ENCODE measurements at places on chromosomes 1 and 21.

DNA sequence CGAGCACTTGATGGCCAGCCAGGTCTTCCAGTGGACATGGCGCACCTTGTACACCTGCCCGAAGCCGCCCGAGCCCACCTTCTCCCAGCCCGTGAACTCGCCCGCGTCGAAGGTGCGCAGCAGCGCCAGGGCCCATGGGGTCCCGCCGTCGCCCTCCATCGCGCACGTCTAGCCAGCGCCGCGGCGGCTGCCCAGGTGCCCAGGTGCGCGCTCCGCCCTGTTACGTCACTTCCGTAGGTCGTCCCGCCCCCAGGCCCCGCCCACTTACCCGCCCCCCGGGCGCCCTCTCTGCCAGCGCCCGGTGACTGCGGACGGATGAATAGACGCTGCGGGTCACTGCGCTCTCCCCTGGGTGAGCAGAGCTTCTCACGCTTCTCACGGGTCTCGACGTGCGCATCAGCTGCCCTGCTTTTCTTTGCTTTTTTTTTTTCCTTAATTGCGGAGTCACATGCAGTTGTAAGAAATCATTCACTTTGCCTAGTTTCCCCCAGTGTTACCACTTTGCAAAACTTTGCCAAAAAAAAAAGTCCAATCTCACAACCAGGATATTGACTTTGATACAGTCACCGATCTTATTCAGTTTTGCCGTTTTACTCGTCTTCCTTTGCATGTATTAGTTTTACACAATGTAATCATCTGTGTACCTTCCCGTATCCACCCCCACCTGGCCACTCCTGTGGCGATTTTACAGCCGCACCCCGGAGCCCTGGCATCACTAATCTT, at the start of gene RIPK4:
RIPK4 (minus strand) TSS at position 170 of the 723 bp plus-strand sequence; CDS start at position 159, 11 bp downstream.
- DNase-seq = no peak

DNA sequence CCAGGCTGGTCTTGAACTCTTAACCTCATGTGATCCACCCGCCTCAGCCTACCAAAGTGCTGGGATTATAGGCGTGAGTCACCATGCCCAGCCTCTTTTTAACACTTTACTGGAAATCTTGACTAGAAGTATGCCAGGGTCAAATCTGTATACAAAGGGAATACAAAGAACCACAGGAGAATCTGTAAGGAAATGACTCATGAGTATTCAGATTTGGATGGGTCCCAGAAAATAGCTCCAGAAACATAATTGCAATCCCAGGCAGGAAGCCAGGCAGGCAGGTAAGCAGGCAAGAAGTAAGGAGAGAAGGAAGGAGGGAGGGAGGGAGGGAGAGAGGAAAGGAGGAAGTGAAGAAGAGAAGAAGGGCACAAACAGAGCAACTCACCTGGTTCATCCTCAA, 22.8 kb upstream of the TIAM1 start:
- DNase-seq = no peak

DNA sequence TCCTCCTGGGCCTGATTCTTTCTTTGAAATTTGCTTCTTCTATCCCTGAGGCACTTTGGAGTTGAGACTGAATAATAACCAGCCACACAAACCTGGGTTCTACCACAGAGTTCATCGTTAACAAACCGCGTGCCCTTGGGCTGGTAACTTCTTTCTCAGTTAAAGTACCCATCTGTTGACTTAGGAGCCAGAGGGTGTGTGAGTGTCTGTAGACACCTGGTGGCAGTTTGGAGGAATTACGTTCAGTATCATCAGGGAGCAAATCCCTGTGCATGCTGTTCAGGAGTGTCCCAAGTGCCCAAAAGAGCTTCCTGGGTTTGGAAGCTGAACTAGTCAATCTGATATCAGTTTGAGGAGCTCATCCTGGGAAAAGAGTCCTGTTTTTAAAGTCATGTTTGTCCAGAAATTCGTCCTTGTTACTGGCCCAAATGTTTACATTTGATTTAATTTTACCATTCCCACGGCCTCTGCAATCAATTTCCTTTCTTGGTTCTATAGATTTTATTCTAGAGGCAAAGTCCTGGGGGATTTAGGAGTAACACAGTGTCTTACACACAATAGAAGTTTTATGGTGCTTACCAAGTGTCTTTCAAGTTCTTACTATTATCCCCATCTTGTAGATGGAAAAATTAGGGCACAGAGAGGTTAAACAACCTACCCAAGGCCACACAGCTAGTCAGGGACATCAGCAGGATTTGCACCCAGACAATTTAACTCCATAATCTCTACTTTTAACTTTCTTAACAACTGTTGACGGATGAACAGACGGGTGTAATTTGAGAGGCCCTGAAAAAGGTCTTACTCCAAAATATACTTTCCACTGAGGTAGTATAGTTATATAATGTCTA, 26.7 kb upstream of the RPTN start:
- DNase-seq = peak; percentile 29

- DNase-seq = no peak
These were observed 61.5 kb downstream of the LACTBL1 start for GRCh38 chr1:22910986-22911651.

Measured in AG09319 (cell line).